ENCODE measurements at places on chromosomes 13 and 19.

GRCh38 chr19:17097593-17098126 is 22.1 kb downstream of the MYO9B start:
- DNase-seq: no peak

DNA sequence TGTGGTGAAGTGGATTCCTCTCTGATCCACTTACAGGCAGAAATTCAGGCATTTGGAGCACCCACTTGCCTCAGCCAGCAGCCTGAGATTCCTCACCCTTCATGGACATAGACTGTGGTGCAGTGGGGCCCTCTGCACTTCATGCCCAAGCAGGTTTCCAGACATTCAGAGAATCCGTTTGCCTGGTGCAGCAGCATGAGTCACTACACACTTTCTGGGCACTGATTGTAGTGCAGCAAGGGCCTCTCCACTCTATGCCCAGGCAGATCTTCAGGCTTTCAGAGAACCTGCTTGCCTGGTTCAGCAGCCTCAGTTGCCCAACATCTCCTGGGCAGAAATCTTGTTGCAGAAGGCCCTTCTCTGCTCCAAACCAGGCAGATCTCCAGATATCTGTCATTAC is 920.9 kb downstream of the SLITRK5 start:
- DNase-seq: no peak

DNA sequence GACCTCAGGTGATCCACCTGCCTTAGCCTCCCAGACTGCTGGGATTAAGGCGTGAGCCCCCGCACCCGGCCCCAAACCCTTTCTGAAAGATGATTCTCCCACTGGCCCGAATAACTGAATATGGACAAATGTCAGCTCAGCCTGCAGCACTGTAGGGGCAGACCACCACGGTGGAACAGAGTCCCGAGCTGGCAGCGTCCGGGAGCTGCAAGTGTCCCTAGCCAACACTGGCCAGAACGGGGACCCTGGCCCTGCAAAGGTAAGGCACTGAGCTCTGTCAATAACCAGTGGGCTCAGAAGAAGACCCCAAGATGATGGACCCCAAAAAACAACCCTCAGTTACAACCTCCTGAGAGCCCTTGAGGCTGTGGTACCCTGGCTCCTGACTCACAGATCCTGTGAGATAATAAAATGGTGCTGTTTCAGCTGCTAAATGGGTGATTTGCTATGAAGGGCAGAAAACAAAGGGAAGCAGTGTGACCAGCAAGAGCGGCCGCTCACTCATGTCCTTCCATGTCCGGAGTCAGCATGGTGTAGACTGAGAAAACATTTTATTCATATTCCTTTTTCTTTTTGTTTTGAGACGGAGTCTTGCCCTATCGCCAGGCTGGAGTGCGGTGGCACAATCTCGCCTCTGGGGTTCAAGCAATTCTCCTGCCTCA is 1.6 kb downstream of the LSM7 start:
- no peak for DNase-seq

DNA sequence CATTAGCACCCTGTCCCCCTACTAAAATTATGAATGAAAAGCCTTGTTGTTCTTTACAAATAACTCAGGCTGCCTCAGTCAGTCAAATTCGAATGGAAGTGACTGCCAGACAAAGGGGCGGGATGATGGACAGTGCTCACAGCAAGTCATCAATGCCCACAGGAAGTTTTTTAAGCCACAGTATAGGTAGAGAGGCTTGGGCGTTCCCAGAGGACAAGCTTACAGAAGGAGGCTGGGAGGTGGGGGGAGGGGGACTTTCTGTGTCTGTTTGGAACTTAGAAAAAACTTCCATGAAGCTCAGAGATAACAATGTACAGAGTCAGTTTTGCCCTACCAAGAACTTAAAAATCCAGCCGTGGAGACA is 18.5 kb upstream of the SPRY2 start:
- DNase-seq: no peak

DNA sequence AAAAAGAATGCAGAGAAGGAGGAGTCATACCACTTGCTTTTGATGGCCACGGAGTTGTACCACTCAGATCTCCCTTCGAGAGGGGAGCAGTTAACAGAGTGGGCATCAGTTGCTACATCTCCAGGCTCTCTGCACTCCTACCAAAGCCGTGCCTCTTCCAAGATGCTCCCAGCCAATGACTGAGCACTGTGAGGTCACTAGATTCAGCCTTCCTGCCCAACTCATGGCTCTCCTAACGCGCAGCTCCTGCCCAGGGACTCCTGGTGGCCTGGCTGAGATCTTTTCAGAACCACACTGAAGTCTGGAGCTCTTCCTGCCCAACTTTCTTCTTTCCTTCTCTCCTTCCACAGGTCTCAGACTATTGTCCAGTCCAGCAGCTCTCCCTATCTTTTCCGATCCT is 66.7 kb downstream of the LHFPL6 start:
- DNase-seq: no peak

DNA sequence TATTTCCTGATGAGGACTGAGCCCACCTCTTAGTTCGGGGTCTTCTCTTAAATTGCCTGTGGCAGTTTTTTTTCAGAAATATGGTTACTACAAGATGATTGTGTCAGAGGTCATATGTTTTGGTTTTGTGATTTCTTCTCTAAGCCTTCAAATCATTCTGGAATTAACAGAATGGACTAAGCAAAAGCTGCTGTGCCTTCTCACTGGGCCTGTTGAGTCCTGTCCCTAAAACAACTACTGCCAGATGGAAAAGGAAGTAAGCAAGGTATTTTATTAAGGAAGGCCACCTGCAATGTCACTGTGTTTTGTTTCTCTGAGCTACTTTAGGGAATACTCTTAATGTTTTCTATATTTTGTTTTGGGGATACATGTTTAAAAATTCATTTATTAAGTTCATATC is 470.8 kb downstream of the PCDH20 start:
- DNase-seq: no peak

- DNase-seq: no peak
Observed at GRCh38 chr19:7789447-7789846, 26.4 kb downstream of the CLEC4M start.

DNA sequence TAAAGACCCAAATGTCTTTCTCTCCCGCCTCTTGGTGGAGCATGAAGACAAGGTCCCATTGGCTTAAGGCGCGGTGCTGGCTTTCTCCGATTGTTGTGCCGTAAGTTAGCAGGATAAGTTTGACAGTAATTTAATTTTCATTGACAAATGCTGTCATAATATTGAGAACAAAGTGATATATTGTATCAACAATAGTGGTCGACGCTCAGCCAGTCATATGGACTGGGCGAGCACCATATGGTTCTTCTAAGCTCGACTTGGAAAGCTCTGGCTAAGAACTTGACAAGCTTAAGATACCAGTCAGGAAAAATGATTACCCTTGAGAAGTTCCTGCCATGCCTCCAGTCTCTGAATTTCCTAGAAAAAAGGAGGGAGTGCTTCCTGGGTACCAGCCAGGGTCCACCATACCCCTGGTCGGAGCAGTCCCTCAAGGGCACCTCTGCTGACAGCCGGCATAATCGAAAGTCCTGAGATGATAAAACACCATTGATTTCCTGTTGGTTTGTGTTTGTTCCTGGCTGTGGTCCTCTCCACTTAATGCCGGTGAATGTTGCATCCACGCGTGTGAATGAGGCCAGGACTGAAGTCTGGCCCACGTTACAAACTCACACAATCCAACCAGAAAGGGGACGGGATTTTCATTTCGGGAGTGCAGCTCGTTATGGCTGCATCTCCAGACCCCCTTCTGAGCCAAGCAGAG is 262.1 kb downstream of the ZNF536 start:
- no peak for DNase-seq

DNA sequence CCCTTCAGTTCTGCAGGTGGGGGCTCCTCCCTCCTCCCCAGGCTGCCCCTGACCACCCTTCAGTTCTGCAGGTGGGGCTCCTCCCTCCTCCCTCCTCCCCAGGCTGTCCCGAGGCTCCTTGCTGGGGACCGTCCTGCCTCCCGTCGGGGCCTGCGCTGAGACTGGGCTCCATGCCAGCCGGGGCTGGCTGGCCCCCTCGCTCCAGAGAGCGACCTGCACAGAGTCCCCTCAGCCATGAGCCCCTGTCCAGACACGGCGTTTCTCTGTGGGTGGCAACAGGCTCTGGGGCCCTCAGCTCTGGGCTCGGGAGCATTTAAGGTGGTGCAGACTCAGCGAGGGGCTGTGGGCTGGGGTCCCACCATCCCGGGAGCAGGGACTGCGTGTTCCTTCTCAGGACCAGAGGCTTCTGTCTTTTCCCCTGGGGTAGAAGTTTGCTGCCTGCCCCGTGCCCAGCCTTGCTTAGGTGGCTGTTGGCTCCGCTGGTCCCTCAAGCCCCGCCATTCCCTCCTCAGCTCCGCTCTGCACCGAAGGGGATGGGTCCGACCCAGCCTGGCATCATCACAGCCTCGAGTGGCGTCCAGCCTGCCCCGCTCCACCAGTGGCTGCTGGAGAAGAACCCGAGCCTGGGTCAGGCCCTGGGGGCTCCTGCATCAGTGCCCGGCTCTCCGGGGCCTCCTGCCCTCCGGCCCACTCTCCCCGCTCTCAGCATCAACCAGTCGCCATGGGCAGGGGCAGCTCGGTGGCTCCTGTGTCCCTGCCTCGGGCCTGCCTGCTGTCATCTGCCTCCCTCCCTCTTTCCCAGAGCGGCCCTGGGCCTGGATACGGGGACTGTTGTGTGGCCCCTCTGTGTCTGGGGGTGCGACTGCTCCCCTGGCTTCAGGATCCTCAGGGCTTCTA is 27.6 kb downstream of the CSNK1G2 start:
- no peak for DNase-seq

GRCh38 chr19:13961826-13962698 is 9.8 kb downstream of the DCAF15 start:
- DNase-seq: no peak

DNA sequence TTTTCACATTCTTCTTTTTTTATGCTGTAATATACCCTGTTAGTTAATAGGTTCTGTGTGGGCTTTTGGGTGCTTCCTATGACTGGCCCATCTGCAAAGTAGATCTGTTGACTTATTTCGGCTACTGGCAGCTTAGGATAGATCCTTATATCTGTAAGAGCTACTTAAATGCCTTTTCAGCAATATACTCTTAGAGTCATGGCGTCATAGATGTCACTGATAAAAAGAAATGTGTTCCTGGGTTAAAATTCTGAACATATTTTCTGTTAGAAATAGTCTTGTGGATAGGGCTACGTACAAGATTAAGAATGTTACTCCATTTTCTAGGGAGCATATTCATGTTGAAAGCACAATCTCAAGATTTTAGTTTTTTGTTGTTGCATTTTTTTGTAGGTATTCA is 4.7 kb downstream of the AKAP11 start:
- no peak for DNase-seq

GRCh38 chr19:33879818-33880575 is 83.3 kb downstream of the KCTD15 start:
- no peak for DNase-seq

- no peak for DNase-seq
Observed at GRCh38 chr13:75512253-75512652, 25.4 kb downstream of the COMMD6 start.

DNA sequence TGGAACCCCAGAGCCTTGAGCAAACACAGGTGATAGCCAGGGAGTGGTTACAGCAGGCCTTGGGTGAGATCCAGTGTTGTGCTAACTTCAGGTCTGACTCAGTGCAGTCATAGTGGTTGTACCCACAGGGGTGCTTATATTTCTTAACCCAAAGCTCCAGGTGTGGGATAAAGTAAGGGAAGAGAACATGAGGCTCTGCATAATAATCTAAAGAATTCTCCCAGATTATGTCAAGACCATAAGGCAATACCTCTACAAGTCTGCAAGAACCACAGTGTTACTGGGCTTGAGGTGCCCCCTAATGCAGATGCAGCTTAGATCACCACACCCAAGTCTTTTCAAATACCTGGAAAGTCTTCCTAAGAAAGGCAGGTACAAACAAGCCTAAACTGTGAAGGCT is 485.4 kb downstream of the RFC3 start:
- no peak for DNase-seq

- no peak for DNase-seq
Observed at GRCh38 chr19:6480848-6481415, 655 bp downstream of the DENND1C start.

DNA sequence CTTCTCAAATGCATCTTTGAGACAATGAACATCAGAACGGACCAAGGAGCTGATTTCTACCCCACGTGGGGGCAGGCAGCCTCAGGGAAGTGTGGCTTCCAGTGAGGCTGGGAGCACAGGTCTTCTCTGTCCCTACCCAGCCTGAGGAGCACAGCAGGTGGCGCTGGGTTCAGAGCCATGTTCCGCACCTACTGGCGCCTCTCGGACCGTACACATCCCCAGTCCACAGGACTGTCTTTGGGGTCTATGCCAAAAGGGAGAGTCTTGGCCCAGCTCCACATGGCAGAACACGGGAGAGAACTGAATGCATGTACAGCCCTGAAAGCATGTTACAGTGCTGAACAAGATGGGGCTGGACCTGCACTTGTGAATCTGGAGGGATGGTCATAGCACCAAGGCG is 22.6 kb downstream of the SUGP1 start:
- DNase-seq: no peak

GRCh38 chr19:13055213-13056051 is 47.2 kb downstream of the LYL1 start:
- DNase-seq: no peak
